ENCODE measurements at places on chromosomes 11 and 22.

GRCh38 chr22:43706151-43706550, 106.0 kb downstream of the EFCAB6 start:
- DNase-seq, result no peak

DNA sequence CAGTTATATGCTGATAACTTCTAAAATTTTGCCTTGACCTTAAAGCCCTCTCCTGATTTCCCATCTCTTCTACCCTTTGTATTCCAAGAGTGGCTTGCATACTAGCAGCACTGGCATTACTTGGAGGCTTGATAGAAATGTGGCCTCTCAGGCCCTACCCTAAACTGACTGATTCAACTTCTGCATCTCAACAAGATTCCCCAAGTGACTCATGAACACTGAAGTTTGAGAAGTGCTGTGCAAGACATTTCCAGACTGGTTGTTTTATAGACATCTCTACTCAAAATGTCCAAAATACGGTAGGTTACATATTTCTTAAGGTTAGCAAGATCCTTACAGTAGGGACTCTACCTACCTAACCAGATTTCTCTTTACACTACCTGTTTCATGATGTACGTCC, 48.6 kb downstream of the SESN3 start:
- no peak for DNase-seq

DNA sequence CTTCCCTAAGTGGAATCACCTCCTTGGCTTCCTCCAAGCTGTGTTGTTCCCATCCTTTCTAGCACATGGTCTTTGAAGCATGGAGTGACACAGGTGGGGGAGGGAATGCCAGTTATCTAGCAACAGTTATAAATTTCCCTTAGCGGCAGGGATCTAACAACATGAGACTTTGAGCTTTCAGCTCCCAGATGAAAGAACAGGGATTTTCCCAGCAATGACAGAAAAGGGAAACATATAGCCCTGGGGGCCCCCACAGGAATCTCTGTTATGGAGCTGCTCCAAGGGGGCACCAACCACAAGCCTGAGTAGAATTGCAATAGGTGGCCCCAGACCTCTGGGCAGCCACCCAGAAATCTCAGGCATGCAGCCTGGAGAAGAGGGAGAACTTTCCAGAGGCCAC, 163.0 kb downstream of the GRIK4 start:
- no peak for DNase-seq

DNA sequence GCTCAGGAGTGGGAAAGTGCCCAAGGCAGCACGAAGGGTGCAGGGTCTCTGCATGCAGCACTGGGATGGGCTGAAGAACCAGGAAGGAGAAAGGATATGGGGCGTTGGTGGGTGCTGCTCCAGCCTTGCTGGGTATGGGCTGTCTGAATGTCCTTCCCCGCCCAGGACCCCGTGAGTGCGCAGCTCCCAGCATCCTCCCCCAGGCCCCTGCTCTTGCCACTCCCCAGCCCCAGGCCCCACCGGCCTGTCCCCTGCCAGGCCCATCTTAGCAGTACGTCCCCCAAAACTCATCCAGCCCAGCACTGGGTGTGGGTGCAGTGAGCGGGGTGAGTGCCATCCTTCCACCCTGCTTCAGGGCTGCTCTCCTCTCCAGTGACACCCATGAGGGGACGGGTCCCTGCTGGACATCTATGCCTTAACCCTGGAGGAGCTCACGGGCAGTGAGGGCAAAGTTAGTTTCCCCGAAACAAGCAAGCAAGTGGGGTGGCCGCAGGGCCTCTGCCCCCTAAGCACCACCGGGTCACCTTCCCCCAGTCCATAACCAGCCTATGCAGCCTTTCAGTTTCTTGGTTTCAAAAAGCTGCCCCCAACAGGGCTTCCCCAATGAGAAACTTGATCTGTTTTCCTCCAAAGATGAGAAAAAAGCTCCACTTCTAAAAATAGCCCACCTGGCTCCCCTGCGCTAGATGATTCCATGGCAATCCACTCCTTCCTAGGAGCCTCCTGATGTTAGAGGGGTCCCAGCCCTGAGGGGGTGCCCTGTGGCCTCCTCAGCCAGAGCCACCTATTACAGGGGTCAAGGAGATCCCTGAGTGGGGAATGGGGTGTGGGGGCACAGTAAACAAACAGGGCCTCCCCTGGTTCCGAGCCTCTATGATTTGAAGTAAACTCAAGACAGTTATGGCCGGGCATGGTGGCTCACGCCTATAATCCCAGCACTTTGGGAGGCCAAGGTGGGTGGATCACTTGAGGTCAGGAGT, 103.8 kb downstream of the MORC2 start:
- no peak for DNase-seq

All from non-pigmented ciliary epithelial cell (primary cell).